ENCODE measurements at places on chromosomes 6 and 20.

GRCh38 chr6:33665957-33666356 is 44.8 kb downstream of the ITPR3 start:
- DNase-seq, result no peak

DNA sequence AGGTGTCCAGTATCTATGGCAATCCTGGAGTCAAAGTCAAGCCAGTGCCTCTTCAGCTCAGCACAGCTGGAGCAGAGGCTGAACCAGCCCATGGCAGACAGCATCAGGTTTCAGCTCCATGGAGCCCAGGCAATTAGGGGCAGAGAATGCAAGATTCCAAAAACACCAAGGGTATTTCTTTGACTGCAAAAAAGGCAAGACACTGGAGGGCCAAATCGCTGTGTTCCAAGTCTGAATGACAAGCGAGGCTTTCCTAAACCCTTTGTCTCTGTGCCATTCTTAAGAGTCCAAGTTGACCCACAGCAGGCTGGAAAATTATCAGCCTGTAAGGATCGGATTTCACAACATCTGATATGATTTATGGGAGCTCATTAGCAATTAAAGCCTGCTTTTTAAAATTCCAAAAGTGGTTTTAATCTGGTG is 49.7 kb upstream of the TGM3 start:
- no peak for DNase-seq

- DNase-seq, result no peak
Observed at GRCh38 chr6:128600397-128600951, 80.1 kb upstream of the PTPRK start.

DNA sequence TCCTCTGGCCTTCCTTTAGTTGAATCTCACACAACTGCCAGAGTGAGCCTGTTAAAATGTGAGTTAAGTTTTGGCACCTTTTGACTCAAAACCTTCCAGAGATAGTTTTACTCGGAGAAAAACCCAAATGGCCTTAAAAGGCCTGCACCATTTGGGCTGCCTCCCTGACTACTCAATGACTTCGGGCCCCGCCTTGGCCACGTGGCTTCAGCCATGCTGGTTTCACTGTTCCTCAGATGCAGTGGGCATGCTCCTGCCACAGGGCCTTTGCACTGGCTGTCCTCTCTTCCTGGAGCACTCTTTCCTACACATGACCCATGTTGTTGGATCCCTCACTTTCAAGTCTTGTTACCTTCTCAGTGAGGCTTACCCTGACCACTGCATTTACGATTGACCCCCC is 18.3 kb downstream of the VEGFA start:
- DNase-seq, result no peak

GRCh38 chr6:151441390-151442166 is 10.3 kb downstream of the RMND1 start:
- no peak for DNase-seq

GRCh38 chr6:3330199-3330598 is 71.5 kb downstream of the PSMG4 start:
- DNase-seq, result no peak

DNA sequence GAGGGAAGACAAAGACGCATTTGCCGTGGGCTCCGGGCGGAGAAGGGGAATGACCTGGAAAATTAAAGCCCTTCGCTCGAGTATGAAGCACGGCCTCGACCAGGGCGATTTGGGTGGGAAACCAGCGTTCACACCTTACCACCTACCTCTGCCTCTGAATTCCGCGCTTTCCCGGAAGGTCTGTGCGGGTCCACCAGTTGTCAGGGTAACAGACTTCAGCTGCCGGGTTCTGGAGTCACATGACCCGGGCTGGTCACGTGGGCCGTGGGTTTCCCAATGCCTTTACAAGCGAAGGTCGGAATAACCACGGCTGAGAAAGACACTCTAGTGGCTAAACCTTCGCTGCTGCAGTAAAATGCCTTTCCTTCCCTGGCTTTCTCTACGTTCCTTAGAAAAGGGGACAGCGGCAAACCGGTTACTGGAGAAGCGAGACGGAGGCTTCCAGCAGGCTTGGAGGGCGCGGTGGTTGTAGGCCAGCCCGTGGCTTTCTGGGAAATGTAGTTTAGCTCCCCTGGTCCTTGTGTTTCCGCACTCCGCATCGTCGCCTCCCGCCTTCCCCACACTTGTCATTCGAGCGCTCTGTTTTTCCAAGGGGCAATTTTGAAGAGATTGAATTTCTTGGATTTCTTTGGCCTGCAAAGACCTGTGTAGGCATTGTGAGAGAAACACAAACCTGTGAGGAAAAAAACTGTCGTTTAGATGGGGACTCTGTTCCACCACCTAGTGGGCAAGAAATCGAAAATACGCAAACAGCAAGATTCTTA is at the start of gene CEP162:
Gene CEP162, minus strand, starts transcription at position 210 of the 764 bp plus-strand sequence. CDS start 1,250 bp downstream, outside the sequence.
- DNase-seq, result peak; percentile 87

Measured in SHP77 (cell line).